ENCODE measurements at places on chromosomes 4 and X. TPM values are rescaled to one million over a fixed set of nuclear protein-coding genes. Genes with fewer than 3 reads are reported as not detected.

GRCh38 chrX:122055979-122056715 is 1008.7 kb downstream of the GLUD2 start:
- no peak overlapping the region for H3K27ac ChIP-seq
- no peaks in the 10 kb centered on the region for H3K4me1 ChIP-seq
- no peaks in the 10 kb centered on the region for H3K36me3 ChIP-seq
- H3K27me3 ChIP-seq: no peaks in the 10 kb centered on the region
- no peak for DNase-seq

GRCh38 chrX:86348669-86349068 is 200.4 kb downstream of the DACH2 start:
- no peak overlapping the region for H3K4me3 ChIP-seq
- DNase-seq: no peak
- H3K27ac ChIP-seq: no peak overlapping the region

GRCh38 chr4:181821039-181822004 is 421.9 kb upstream of the TENM3 start:
- no peaks in the 10 kb centered on the region for H3K4me1 ChIP-seq
- no peaks in the 10 kb centered on the region for H3K36me3 ChIP-seq
- DNase-seq: no peak
- H3K27ac ChIP-seq: no peak overlapping the region
- no peaks in the 10 kb centered on the region for H3K27me3 ChIP-seq
- no peak overlapping the region for H3K4me3 ChIP-seq

Gene NLGN4X
- total RNA-seq: not detected

GRCh38 chr4:126957556-126957955 is 675.2 kb upstream of the INTU start:
- no peaks in the 10 kb centered on the region for H3K27me3 ChIP-seq
- no peak for DNase-seq
- H3K36me3 ChIP-seq: no peaks in the 10 kb centered on the region
- no peaks in the 10 kb centered on the region for H3K4me1 ChIP-seq
- no peak overlapping the region for H3K4me3 ChIP-seq
- no peak overlapping the region for H3K27ac ChIP-seq

- no peak overlapping the region for H3K4me3 ChIP-seq
- no peaks in the 10 kb centered on the region for H3K36me3 ChIP-seq
- H3K4me1 ChIP-seq: no peaks in the 10 kb centered on the region
- peaks cover 1% of the 10 kb centered on the region for H3K27me3 ChIP-seq
- DNase-seq: no peak
- no peak overlapping the region for H3K27ac ChIP-seq
These were observed 1.8 kb downstream of the PRDM8 start for GRCh38 chr4:80199004-80199560.

DNA sequence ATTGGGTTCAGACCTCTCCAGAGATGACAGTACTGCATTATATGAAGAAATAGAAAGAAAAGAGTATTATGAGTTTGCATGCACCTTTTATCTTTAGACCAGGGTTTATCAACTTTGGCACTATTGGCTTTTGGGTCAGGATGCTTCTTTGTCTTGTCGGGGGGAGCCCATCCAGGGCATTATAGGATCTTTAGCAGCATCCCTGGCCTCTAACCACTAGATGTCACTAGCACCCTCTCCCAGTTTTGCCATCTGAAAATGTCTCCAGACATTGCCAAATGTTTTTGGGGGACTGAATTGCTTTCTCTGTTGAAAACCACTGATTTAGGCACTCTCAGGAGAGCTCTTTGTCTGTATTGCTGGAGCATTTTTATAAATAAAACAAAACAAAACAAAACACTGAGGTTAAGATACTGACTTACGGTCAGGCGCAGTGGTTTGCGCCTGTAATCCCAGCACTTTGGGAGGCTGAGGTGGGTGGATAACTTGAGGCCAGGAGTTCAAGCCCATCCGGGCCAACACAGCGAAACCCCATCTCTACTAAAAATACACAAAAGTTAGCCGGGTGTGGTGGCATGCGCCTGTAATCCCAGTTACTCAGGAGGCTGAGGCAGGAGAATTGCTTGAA is 23.6 kb downstream of the CA5B start:
- no peaks in the 10 kb centered on the region for H3K36me3 ChIP-seq
- no peak overlapping the region for H3K4me3 ChIP-seq
- H3K27me3 ChIP-seq: no peaks in the 10 kb centered on the region
- H3K4me1 ChIP-seq: no peaks in the 10 kb centered on the region
- no peak for DNase-seq
- H3K27ac ChIP-seq: no peak overlapping the region

Gene MND1
- 21.8 TPM for total RNA-seq

Gene MAGEB5
- total RNA-seq: not detected

DNA sequence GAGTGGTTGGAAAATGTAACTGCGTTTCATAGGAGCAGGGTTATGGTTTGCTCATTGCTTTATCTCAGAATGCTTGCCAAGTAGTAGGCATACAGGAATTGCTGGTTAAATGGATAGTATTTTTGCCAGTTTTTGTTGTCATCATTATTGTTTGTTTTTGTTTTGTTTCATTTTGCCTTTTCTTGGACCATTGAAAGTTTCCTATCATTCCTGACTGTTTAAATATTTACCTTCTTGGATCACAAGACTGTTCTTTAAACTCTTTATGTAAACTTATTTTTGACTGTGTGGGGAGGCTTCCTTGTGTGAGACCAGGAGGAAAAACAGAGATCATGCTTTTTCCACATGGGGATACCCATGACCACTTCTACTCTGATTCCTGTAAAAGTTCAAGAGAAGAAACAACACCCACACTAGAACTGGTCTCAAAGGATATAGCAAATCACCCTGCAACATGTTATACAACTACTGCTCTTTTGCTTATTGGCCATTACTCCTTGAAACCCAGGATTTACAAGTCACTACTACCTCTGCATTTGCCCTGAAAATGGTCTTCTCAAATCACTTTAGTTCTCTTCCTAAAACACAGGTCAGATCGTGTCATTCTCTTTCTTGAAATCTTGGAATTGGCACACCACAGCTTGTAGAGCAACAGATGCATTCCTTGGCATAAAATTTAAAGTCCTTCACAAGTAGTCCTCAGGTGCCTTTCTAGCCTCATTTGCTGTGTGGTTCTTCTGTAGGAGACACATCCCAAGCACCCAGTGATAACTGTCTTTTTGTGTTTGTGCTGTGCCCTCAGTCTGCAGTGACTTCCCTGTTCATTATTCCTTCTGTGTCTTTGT is 51.3 kb downstream of the FNIP2 start:
- H3K4me1 ChIP-seq: peaks cover 33% of the 10 kb centered on the region
- no peak overlapping the region for H3K4me3 ChIP-seq
- H3K36me3 ChIP-seq: no peaks in the 10 kb centered on the region
- DNase-seq: no peak
- H3K27me3 ChIP-seq: no peaks in the 10 kb centered on the region
- peak overlapping the region; percentile 8 for H3K27ac ChIP-seq

DNA sequence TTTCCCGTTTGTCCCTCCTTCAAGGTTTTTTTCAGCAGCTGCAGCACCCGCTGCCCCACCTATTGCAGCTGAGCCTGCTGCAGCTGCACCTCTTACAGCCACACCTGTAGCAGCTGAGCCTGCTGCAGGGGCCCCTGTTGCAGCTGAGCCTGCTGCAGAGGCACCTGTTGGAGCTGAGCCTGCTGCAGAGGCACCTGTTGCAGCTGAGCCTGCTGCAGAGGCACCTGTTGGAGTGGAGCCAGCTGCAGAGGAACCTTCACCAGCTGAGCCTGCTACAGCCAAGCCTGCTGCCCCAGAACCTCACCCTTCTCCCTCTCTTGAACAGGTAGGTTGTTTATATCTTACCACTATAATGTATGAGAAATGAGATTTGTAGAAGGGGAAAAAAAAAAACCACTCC is 4.5 kb downstream of the PRR27 start:
- no peaks in the 10 kb centered on the region for H3K36me3 ChIP-seq
- no peak overlapping the region for H3K4me3 ChIP-seq
- no peak for DNase-seq

Gene TCP11X2
- total RNA-seq: not detected

GRCh38 chrX:40022421-40022820 is 75.3 kb downstream of the BCOR start:
- H3K36me3 ChIP-seq: no peaks in the 10 kb centered on the region
- H3K4me1 ChIP-seq: no peaks in the 10 kb centered on the region
- H3K4me3 ChIP-seq: no peak overlapping the region

DNA sequence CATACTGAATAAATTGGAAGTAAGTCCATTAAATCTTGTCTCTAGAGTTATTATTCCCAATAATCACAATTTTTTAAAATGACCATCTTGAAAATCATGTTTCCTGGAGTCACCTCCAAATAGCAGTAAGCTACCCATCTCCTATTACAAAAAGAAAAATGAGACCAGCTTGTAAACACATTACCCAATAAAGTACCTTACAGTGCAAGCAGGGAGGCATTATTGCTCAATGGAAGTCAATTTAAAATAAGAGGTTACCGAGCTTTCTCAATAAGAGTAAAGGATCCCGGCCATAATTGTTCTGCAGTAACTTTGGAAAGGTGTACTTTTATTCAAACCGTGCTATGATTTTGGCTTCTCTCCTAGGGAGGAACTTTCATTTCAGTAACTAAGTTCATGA is 78.0 kb downstream of the DMD start:
- no peaks in the 10 kb centered on the region for H3K36me3 ChIP-seq
- H3K4me1 ChIP-seq: no peaks in the 10 kb centered on the region
- no peaks in the 10 kb centered on the region for H3K27me3 ChIP-seq
- no peak for DNase-seq

- H3K36me3 ChIP-seq: no peaks in the 10 kb centered on the region
- DNase-seq: no peak
- H3K27me3 ChIP-seq: no peaks in the 10 kb centered on the region
- no peaks in the 10 kb centered on the region for H3K4me1 ChIP-seq
These were observed 289.4 kb downstream of the ANKRD50 start for GRCh38 chr4:124423160-124423559.

DNA sequence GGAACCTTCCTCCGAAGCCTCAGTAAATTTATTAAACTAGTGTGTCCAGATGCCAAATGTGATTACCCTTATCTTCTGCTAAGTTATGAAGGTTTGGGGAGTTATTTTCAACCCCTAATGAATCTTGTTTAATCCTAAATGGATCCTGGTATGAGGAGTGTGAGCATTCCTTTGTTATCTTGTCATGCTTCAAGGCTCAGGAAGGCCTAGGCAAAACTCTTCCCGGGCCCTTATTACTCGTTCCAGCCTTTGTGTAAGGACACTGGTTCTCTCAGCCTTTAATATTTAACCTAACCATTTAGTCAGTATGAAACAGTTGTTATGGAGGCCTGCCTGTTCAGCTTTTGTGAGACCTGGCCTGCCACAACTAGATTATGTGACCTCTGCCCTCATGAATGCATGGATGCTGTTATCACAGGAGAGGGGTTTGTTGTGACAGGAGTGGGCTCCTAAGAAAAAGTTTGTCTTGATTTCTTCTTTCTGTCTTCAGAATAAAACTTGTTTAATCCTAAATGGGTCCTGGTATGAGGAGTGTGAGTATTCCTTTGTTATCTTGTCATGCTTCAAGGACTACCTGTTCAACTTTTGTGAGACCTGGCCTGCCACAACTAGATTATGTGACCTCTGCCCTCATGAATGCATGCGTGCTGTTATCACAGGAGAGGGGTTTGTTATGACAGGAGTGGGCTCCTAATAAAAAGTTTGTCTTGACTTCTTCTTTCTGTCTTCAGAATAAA is 181.7 kb downstream of the SLC39A8 start:
- no peak for DNase-seq
- peaks cover 5% of the 10 kb centered on the region for H3K4me1 ChIP-seq
- no peak overlapping the region for H3K4me3 ChIP-seq

DNA sequence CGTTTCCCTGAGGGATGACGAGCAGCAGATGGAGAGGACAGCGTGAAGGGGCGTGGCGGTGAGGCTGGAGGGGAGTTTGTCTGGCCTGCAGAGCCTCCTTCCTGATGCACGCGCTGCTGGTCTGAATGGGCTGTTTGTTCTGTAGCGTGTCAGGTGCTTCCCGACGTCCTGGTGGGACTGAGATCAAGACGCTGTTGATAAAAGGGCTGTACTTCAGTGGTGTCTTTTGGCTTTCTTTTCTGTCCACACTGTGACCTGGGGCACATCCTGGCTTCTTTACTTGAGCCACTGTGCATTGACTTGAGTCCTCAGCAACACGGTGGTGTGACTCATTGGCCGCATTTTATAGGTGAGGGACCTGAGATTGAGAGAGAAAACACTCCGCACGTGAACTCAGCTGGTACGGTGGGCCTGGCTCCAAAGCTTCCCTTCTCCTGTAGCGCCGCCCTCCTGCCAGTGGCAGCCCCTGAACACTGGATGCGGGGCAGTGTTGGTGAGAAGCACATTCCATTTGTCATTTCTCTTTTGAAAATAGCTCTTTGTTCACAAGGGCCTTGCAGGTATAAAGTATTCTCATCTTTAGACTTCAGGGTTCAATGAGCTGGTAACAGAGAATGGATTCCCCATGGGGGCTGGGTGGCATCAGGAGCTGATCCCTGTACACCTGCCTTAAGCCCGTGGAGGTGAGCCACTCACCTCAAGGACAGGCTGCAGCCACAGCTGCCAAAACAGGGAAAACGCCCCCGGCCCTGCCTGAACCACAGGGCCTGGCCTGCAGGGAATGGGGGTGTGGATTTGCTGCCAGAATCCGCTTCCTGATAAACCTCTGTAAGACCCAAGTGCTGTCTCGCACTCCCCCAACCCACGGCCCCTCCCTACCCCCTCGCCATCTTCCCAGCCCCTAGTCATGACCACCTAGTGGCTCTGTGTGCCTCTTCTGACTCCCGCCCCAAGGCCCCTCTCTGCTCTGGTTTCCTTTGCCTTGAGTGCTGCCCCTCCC is 29.2 kb downstream of the NSG1 start:
- H3K4me3 ChIP-seq: no peak overlapping the region
- peak overlapping the region; percentile 65 for H3K27ac ChIP-seq
- H3K27me3 ChIP-seq: no peaks in the 10 kb centered on the region
- no peak for DNase-seq
- no peaks in the 10 kb centered on the region for H3K4me1 ChIP-seq

DNA sequence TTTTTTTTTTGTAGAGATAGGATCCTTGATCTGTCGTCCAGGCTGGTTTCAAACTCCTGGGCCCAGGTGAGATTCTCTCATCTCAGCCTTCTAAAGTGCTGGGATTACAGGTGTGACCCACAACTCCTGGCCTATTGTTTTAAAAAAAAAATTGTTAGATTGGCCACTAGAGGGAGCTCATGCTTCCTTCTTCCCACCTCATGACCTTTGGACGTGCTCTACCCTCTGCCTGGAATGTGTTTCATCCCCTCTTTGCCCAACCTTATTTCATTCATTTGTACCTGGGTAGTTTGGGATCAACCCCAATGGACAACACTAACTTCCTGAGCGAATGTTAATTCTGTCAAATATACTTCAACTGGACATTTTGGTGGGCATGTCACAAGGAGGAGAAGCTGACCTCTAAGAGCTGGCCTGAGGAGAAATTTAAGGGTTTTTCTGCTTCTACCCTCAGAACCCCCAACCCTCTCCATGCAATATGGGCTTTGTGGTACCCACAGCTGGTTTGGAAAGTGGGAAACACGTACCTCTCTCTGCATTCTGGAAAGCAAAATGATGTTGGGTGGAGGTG is 6.4 kb downstream of the PPEF2 start:
- DNase-seq: no peak
- H3K27me3 ChIP-seq: no peaks in the 10 kb centered on the region
- peaks cover 4% of the 10 kb centered on the region for H3K4me1 ChIP-seq
- no peak overlapping the region for H3K4me3 ChIP-seq
